ENCODE measurements at places on chromosomes 4 and X. TPM values are rescaled to one million over a fixed set of nuclear protein-coding genes. Genes with fewer than 3 reads are reported as not detected.

C4orf46 gene
- 4.2 TPM for total RNA-seq

C4orf54 gene
- 0.73 TPM for total RNA-seq

DNA sequence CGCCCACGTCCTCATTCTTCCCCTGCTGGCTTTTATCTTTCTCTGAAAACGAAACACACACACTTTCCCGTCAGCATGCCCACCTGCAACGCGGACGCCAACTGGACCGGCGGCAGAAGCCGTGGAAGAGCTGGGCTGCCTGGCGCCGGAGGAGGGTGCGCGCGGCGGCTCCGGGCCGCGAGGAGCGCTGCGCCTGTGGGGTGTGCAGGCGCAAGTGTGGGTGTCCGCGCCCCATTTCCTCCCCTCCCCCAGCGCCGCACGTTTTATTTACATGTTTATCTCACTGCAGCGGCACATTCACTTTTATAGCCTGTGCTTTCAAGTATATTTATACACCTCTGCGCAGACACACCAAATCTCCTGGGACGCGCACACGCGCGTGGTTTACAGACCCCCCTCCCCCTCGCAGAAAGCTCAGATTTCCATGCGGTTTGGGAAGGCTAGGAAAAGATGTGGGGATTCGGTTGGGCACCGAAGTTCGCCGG, 1.5 kb downstream of the PITX2 start:
- no peak for DNase-seq

- no peak for DNase-seq
Observed at GRCh38 chrX:134374294-134374693, 85.7 kb upstream of the HPRT1 start.

DNA sequence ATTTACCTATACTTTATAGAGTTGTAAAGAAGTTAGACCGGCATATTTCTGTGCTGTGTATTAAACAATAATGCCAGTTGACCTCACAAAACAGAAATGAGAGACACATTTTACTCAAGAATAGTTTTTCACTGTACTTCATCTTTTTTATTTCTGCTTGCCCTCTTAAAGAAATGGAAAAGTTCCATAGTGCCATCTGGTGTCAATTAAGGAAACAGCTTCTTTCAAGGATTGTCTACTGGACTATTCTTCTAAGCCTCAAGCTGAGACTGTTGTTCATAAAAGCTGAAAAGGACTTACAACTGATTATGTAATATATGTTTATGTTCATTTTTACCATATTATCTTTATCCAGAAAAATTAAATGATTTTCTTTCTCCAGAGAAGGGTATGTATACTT, 1523.7 kb downstream of the ARAP2 start:
- no peak for DNase-seq

DNA sequence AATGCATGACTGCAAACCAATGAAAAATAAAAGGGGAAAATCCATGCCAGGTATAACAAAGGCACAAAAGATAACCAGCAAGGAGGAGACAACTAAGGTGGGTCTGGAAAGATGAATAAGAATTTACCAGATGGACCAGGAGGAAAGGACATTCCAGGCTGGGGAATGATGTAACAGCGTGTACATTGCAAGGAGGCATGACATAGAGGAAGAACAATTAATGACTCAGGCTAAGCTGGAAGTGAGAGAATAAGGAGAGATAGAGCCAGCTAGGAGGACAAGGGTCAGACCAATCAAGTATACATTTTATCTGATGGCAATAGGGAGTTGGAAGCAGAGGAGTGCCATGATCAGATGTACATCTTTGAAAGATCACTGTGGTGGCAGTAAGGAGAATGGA, 57.0 kb downstream of the MTMR8 start:
- no peak for DNase-seq

- no peak for DNase-seq
Observed at GRCh38 chrX:155819966-155820491, 61.1 kb upstream of the VAMP7 start.

DNA sequence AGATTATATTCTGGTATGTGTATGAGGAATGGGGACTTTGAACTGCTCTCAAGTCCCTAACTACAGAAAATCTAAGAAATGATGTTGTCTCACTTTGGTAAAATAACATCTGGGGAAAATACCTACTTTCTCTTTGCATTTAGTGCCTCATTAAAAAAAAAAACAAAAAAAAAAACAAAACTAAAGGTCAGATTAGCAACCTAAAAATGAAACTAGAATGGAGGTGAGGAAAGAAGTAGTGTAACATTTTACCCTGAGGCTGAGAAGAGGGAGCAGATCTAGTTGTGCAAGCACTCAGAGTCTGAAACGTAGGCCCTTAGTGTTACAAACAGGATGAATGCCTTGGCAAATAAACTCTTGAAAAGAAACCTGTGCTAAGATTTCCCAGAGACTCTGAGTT, 56.0 kb downstream of the VGLL1 start:
- DNase-seq, result no peak

DNA sequence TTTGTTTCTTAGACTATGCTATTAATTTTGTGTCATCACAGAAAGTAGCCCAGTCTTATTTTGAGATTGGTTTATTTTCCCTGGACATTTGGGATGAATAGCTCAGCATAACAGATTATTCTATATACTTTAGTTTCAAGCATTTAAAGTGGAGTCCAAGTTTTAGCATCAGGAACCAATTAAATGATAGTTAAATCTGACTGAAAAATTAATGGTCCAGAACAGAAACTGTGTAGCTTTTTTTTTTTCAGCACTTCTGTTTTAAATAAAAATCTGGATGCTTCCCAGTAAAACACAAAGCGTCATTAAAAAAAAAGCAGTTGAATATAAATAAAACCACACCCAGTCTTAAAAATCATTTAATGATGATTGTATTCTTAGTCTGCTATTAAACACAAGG, 59.4 kb upstream of the PITX2 start:
- no peak for DNase-seq

GRCh38 chrX:46209768-46210167, 335.5 kb downstream of the ZNF674 start:
- no peak for DNase-seq

PRR32 gene
- total RNA-seq, result 0.30 TPM

CNKSR2 gene
- 0.51 TPM for total RNA-seq

GRCh38 chr4:21592970-21593670, 355.5 kb downstream of the KCNIP4 start:
- DNase-seq, result no peak

DNA sequence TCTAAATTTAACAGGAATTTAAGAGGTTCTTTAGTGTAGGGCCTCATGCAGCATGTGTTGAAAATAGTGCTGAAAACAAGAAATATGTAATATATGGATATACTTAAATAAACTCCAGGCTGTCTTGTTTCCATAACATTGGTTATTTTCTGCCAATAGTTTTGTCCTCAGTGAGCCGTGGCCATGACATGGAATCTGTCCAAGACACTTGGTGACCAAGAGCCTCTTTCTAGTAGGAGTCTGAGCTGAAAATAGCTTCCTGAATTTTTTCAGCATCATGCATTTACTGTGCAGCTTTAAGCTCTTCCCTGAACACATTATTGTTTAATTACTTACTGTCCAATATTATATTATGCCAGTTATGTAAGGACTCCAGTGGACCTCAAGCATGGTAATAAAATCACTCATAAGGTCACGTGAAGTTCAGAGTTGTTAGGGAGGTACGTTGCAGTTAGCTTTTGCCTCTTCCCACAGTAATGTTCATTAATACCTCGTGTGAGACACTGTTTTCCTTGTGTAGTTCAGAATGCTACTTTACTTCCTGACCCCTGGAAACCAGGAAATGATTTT, 488.2 kb downstream of the GRID2 start:
- no peak for DNase-seq

- no peak for DNase-seq
Observed at GRCh38 chrX:150763810-150764209, 70.6 kb downstream of the MTMR1 start.

GRCh38 chr4:26126143-26126718, 194.6 kb upstream of the RBPJ start:
- DNase-seq, result no peak

GRCh38 chr4:139641218-139641617, 24.4 kb upstream of the MGST2 start:
- DNase-seq, result no peak

CENPVL1 gene
- total RNA-seq, result not detected

ZNF827 gene
- 13.0 TPM for total RNA-seq

ADAM29 gene
- total RNA-seq, result not detected

DNA sequence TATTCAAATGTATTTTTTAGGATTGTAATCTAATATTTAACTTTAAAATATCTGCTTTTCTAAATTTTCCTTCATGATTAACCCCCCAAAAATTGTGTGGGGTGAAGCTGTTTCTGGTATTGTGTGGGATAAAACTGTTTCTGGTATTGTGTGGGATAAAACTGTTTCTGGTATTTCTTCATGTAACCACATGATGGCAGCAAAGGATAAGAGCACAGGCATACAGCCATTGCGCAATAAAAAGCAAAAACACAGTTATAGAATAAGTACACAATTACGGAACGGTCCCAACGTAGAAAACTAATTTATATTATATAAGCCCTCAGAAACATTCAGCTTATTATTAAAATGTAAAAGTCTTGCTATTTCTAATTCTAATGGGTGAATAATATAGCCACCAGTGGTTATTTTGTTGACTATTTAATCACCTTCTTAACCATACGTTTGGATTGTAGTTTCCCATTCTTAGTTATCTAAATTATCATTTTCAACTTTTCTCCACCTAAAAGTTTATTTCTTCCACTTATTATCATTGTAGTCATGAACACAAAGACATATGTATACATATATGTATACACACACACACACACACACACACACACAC, 333.9 kb upstream of the FSTL5 start:
- DNase-seq, result no peak

- no peak for DNase-seq
Observed at GRCh38 chrX:85963736-85964135, 83.6 kb downstream of the CHM start.

DNA sequence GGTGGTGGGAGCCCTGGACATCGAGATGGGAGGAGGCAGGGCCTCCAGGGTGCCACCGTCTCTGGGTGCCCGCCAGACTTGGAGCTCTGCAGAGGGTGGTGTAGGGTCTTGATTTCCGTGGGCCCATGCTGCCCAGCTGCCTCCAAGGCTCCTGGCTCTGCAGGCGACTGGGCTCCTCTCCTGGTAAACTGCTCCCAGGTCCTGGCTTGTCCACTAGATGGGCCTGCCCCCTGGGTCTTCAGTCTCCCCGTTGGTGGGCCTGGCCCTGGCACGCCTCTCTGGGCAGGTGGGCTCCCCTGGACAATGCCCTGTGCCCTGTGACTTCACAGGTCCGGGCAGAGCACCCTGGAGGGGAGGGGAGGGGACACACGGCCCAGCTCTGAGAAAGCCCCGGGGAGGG, 7.7 kb downstream of the FGFR3 start:
- no peak for DNase-seq

DNA sequence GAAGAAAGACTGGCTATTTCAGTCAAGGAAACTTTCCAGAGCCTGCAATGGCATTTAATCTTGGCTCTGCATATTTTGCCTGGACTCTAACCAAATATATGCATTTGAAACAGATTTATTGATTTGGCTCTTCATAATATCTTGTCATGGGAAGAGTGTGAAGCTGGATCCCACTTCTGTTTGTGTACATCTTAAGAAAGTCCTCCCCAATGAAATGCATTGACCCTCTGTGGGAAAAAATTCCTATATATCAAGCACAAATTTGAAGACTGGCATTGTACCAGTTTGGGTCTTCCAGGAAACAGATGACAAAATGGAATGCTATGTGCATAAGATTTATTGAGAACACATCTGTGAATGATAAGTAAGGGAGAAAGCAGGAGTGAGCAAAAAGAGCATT, 897.3 kb upstream of the TENM3 start:
- no peak for DNase-seq

Measured in Right ventricle myocardium superior (tissue), 1 donor.